Activated CD8-positive, alpha-beta T cell treated with anti-CD3 and anti-CD28 coated beads, Interleukin-2, amount 10 ng/mL, durations not matched to agents 7 days and 5 days (primary cell): ENCODE measurements at places on chromosomes 1 and 21. TPM values are rescaled to one million over a fixed set of nuclear protein-coding genes. Genes with fewer than 3 reads are reported as not detected.

Gene LYPD8
- not detected for total RNA-seq

DNA sequence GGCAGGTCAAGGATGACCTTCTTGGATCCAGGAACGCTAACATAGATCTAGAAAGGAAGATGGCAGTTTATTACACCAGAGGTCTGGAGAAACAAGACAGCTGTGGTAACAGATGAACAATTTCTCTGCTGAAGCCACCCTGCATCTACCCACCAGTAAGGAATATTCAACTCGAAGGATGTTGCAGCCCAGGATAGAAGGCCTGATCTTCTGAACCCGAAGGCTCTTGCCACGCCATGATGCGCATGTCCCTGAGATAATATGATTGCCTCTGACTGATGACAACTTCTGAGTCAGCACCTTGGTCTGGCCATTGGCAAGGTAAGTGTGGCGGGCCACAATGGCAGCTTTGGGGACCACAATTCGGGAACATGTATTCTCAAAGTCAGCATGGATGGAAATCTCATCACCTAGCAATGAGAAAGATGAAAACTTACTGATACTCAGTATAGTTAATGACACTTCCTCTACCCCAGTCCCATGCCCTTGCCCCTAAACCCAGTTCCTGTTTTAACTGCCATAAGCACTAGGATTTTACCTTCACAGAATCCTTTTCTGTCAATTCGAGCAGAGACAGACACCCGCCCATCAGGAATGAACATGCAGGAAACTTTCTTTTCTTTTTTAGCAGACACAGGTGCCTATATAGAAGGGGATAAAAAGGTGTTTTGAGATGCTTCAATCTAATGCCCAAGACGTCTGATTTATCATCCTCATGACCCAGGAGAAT, 1.8 kb downstream of the TXNIP start:
- H3K27ac ChIP-seq: peak overlapping the region; percentile 95
- peak; percentile 66 for DNase-seq
- no peaks in the 10 kb centered on the region for H3K27me3 ChIP-seq

- no peaks in the 10 kb centered on the region for H3K27me3 ChIP-seq
- no peak for DNase-seq
- no peak overlapping the region for H3K27ac ChIP-seq
- no peaks in the 10 kb centered on the region for H3K36me3 ChIP-seq
- no peak overlapping the region for H3K4me3 ChIP-seq
Observed at GRCh38 chr1:245583575-245584330, 429.0 kb downstream of the KIF26B start.

Gene KHDRBS1
- 197 TPM for total RNA-seq

DNA sequence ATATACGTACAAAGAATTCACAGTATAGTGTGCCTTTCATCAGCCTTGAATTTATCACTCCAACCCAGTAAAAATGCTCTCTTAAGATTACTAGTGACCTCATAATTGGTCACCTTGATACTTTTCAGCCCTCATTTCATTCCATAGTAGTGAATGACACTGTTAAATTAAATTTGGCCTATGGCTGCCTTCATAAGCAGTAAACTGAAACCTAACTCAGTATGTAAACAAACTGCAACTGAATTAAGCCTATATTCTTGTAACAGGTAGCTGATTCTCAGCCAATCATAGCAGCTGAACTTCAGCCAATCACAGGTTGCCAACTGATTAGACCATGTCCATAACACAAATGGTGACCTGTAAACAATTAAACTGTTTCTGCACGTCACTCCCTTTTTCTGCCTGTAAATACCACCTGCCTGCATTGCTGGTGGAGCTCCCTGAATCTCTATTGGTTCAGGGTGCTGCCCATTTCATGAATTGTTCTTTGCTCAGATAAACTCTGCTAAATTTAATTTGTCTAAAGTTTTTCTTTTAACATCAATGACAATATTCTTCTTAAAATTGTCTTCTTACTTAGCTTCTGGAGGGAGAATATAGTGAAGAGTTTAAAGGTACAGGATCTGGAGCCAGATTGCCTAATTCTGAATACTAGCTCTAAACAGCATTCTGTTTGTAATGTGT, 24.0 kb upstream of the CAMSAP2 start:
- peaks cover 24% of the 10 kb centered on the region for H3K27me3 ChIP-seq
- H3K36me3 ChIP-seq: no peaks in the 10 kb centered on the region
- no peaks in the 10 kb centered on the region for H3K4me1 ChIP-seq
- H3K4me3 ChIP-seq: no peak overlapping the region

DNA sequence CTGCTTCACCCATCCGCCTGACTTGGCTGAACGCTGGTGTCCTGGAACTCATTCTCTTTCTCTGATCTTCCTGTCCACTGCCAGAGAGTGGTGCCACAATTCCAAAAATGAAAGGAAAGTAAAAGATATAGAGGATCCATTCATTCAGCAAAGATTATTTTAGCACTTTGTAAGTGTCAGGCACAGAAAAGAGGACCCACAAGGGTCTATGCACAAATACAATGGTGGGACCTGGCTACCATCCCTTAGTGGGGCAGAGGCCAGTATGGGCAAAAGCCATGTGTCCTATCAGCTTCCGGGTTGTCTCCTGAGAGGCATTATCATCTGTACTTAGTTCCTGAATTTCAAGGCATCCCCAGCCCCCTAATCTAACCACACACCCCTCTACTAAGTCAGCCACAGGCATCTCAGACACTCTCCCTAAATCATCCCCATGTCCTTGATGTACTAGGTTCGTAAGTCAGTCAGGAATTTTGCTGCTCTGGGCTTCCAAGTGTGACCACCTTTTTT, 19.0 kb downstream of the SSR2 start:
- H3K36me3 ChIP-seq: peaks cover 2% of the 10 kb centered on the region
- H3K4me1 ChIP-seq: peaks cover 30% of the 10 kb centered on the region
- no peak for DNase-seq
- no peak overlapping the region for H3K27ac ChIP-seq
